ENCODE measurements at places on chromosomes 13 and 19.

GRCh38 chr19:28367146-28367545 lies 845.8 kb downstream of the UQCRFS1 start:
- DNase-seq: no peak
- no peaks in the 10 kb centered on the region for H3K4me1 ChIP-seq
- H3K4me3 ChIP-seq: no peak overlapping the region
- no peaks in the 10 kb centered on the region for H3K36me3 ChIP-seq

GRCh38 chr13:108963846-108964600 lies 334.6 kb downstream of the MYO16 start:
- H3K27ac ChIP-seq: peak overlapping the region; percentile 1
- no peaks in the 10 kb centered on the region for H3K27me3 ChIP-seq
- peaks cover 2% of the 10 kb centered on the region for H3K4me1 ChIP-seq
- no peak for DNase-seq

DNA sequence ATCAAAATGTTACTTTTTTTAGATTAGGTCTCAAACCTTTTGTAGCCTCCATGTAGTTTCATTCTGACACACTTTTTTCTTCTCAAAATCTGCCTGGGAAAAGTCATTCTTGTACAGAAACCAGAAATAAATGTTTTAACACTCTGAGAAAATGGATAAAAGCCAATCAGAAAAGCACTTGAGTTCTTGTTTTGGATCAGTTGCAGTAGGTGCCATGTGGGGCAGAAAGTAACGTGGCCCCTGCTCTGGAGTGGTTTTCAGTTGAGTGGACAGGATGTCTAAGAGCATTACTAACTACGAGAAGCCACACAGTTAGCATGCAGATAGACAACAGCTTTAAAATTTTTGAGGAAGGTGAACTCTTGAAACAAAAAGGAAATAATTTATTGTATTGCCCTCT lies 19.1 kb downstream of the GPR183 start:
- peaks cover 3% of the 10 kb centered on the region for H3K36me3 ChIP-seq
- no peaks in the 10 kb centered on the region for H3K4me1 ChIP-seq
- no peak overlapping the region for H3K27ac ChIP-seq
- no peak overlapping the region for H3K4me3 ChIP-seq
- H3K27me3 ChIP-seq: no peaks in the 10 kb centered on the region

- H3K27me3 ChIP-seq: peaks cover 33% of the 10 kb centered on the region
- no peak overlapping the region for H3K27ac ChIP-seq
- DNase-seq: no peak
- H3K36me3 ChIP-seq: no peaks in the 10 kb centered on the region
- peaks cover 3% of the 10 kb centered on the region for H3K4me1 ChIP-seq
- H3K4me3 ChIP-seq: no peak overlapping the region
Observed at GRCh38 chr19:29779921-29780320, 31.9 kb upstream of the CCNE1 start.

DNA sequence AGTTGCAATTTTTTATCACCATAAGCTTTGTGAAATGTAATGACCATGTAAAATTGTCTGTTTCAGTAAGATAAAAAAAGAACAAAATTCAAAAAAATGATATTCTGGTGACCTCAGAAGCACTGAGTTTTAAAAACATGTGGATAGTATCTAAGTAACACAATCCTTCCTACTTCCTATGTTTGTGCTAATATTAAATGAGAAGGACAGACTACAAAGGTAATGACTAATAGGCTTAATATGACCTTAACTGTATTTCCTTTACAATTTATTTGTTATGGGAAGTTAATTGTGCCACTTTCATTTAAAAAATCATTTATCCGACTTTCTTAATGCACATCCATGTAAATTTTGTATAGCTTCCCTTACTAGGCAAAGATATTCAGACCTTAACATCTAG lies 1030.4 kb upstream of the ATXN8OS start:
- no peaks in the 10 kb centered on the region for H3K36me3 ChIP-seq
- H3K4me1 ChIP-seq: no peaks in the 10 kb centered on the region
- H3K27ac ChIP-seq: no peak overlapping the region

DNA sequence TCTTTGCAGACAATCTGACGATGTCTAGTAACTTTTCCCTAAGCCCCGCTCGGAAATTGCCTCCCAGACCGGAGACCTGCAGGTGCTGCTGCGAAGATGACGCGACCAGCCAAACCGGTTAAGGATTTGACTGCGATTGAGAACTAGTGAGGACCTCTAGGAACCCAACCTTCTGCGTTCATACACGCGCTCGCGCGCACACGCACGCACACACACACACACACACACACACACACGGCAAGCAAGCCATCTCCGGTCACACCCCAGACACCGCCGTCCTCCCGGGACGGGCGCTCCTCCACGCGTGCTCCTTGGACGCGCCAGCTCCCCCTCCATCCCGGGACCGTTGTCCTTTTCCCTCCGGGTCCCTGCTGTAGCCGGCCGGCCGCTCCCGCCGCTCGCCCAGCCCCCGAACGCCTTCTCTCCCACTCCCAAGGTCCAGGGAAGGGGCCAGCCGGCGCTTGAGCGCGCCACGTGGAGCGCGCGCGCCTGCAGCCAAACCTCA lies 1.2 kb downstream of the TBC1D4 start:
- H3K27me3 ChIP-seq: no peaks in the 10 kb centered on the region
- H3K36me3 ChIP-seq: no peaks in the 10 kb centered on the region
- no peak overlapping the region for H3K27ac ChIP-seq
- H3K4me1 ChIP-seq: peaks cover 9% of the 10 kb centered on the region

GRCh38 chr19:57506163-57506562 lies 6.4 kb downstream of the ZNF773 start:
- DNase-seq: no peak
- peaks cover 71% of the 10 kb centered on the region for H3K36me3 ChIP-seq
- no peak overlapping the region for H3K27ac ChIP-seq
- H3K4me1 ChIP-seq: no peaks in the 10 kb centered on the region
- no peaks in the 10 kb centered on the region for H3K27me3 ChIP-seq
- no peak overlapping the region for H3K4me3 ChIP-seq

GRCh38 chr19:41166944-41167804 lies 25.8 kb upstream of the CYP2S1 start:
- H3K4me1 ChIP-seq: peaks cover 1% of the 10 kb centered on the region
- no peak overlapping the region for H3K27ac ChIP-seq
- H3K36me3 ChIP-seq: no peaks in the 10 kb centered on the region

Measured in mesenchymal stem cell (in vitro differentiated cells and primary cell).